ENCODE measurements at places on chromosomes 2 and 18.
A peak's percentile ranks its signal among the peaks of the same experiment; 100 is the strongest.

DNA sequence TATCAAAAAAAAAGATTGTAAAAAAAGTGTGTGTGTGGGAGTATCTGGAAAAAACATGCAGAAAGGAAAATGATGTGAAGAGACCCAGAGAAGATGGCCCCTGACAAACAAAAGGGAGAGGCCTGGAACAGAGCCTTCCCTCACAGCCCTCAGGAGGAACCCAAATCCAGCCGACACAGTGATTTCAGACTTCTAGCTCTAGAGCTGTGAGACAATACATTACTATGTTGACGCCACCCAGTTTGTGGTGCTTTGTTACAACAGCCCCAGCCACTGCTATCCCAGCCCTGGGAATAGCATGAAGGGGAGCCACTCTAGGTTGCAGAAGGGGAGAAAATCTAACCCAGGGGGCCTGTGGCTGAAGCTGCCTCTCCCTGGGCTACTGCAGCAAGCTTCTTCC, 59.0 kb upstream of the ZBTB7C start:
- no peak for DNase-seq

DNA sequence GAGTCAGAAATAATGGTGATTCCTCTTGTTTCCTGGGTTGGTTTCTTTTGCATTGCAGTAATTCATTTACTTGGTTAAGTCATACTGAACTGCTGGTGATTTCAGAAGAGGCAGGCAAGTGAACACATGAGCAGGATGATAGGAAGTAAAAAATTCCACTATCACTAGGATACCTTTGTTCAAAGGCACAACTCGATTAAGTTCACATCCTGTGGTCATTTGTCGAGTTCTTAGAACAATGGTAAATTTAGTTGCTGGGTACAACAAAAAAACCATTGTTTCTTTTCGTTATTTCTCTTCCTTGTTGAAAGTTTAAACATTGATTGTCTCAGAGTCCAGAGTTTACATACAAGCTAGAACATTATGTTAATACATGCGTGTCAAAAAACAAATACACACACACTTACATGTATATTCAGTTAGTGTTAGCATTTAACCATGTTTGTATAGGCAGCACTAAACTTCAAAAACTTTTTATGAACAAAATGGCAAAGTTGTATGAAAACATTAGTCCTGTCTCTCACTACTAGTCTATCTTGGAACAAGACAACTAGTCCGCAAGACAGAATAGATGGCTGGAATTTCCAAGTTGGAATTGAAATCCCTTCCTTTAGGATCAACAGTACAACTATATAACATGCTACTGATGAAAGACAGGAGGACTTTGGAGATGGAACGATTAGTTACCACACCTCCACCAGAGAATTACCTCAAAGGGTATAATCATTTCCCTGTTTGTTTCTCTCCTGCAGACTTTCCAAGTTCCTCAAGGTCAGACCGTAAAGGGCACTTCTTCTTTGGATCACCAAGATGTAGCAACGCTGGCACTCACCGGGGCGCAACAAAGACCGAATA, 26.2 kb downstream of the STK39 start:
- no peak for DNase-seq

- no peak for DNase-seq
These were observed 41.7 kb downstream of the RAMP1 start for GRCh38 chr2:237900891-237901831.

GRCh38 chr2:64442801-64443429, 11.0 kb upstream of the LGALSL start:
- no peak for DNase-seq

DNA sequence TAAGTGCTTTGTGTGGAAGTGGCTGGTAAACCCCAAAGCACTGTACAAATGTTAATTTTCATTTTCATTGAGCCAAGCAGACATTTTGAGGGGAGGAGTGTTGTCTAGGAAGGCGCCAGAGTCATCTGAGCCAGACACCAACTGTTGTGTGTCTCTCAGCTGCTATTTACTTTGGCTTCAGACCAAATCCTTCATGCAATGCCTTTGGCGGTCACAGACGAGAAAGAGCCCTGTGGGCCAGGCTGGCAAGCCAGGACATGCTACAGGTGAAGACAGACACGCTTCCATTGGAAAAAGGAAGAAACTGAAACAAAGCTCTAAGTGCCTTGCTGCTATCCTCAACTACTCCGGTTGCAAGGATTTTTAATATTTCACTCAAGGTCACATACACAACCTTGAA, 115.4 kb upstream of the CDC42EP3 start:
- DNase-seq: no peak

DNA sequence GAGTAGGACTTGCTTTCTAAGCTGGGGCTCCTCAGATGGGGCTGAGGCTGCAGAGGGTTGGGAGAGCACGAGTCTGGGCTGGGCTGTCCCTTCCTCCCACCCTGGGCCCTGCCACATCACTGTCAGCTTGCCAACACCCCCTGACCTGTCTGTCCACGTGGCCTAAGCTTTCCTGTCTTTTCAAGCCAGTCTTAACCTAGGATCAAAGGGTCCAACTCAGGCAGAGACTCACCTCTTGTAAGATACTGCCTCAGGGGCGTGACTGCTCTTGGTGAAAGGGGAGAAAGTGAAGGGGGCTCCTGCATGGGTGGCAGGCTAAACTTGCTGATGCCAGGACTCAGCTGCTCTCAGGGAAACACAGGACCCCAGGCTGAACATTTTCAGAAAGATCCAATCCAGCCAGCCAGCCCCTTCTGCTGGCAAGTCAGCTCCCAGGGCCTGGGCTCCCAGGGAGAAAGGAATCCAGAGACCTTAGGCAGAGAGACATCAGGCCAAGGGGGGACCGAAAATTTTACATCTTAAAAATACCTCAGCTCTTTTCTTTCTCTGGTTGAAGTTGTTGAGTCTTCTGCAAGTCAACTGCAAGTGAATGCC, 144.2 kb upstream of the ID2 start:
- DNase-seq: no peak

DNA sequence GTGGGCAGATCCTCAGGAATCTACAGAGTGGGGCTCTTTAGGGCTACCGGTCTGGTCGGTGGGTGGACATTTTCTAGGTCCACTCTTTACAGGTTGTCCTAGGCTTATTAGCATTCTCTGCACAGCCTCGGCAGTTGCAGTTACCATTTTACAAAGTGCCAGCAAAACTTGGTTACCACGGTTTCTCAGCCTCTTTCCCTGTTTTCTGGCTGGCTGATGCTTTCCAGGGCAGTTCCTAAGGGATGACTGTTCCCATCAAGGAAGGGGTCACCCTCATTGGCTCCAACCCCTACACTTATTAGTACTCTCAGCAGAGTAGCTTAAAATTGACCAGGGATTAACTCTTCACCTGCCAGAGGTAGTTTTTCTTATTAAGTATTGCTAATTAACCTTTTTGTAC, 2.0 kb upstream of the AQP4 start:
- no peak for DNase-seq

DNA sequence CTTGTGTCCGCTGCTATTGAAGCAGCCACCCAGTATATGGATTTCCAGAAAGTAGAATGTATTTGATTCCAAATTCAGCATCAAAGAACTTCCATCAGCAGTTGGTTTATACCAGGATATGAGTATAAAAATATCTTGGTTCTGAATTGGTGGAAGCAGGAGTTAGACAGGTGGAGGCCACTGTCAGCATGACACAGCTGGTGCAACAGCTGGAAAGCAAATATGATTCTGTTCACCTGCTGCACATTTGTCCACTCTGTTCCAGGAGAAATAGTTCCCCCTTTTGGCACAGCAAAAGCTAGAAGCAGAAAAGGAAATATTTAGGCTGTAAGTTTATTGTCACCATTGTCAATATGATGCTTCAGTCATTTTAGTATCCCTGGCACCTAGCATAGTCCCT, 41.2 kb downstream of the KIAA2012 start:
- DNase-seq: no peak

GRCh38 chr2:133292259-133292658, 276.0 kb downstream of the NCKAP5 start:
- DNase-seq: no peak

DNA sequence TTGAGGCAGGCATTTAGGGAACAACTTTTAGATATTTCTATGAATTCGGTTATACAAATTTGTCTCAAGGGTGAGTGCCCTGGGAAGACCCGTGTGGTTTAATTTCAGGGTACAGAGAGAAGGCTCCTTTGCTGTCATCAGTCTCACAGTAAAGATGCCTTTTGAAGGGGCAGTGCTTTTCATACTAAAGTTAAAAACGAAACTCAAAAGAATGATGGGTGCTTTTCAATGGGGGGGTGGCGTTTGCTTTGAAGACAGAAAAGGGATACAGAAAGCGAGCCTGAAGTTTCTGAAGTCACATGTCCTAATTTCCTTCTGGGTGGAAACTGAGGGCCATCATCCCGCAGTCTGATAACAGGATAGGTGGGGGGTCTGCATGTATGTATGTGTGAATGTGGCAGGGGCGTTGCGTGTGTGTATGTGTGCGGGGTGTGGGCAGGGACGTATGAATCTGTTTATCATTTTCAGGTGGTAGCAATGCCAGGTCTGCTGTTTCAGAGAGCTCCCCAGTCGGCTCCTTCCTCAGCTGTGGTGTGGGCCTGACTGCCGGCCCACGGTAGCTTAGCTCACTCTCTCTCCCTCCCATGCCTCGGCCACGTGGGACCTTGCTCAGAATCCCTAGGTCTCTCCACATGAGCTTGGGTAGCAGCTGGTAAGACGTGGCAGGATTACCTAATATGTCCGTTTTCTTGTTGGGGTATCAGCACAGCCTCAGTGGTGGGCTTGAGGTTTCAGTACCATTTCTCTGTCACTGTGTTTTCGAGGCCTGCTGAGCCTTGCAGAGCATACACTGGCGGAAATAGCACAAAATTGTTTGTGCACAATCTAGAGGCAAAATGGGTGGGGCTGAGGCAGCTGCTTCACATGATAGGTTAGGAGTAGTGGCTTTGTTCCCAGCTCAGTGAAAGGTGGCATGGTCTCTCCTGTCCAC, 32.7 kb downstream of the ARHGAP25 start:
- peak; percentile 33 for DNase-seq

- DNase-seq: peak; percentile 36
These were observed 46.2 kb upstream of the SMAD7 start for GRCh38 chr18:48996901-48997463.

GRCh38 chr2:178553047-178553446, 72.8 kb downstream of the PLEKHA3 start:
- DNase-seq: no peak

DNA sequence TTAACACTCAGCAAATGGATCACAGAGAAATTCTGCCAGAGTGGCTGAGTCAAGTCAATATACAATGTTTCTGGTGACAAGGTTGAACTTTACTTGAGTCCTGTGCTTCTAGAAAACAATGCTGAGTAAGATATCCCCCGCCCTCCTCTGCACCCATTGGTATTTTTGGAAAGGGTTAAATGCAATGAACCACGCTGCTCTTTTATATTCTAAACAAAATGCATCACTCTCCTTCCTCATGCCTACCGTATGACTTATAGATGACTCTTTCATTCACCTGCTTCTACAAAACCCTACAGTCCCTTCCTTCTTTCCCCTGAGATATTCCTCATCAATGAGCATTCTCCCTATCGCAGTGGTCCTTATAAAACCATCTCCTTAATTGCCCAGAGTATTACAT, 168.8 kb downstream of the TXNL1 start:
- no peak for DNase-seq

- no peak for DNase-seq
These were observed 5.7 kb upstream of the GPR35 start for GRCh38 chr2:240619506-240620148.
